ENCODE measurements at places on chromosomes 4 and X.

GRCh38 chr4:145049241-145049640 lies 48.8 kb downstream of the ANAPC10 start:
- no peaks in the 10 kb centered on the region for H3K27me3 ChIP-seq
- H3K4me1 ChIP-seq, result peaks cover 14% of the 10 kb centered on the region
- no peak overlapping the region for H3K4me3 ChIP-seq
- H3K27ac ChIP-seq, result no peak overlapping the region

DNA sequence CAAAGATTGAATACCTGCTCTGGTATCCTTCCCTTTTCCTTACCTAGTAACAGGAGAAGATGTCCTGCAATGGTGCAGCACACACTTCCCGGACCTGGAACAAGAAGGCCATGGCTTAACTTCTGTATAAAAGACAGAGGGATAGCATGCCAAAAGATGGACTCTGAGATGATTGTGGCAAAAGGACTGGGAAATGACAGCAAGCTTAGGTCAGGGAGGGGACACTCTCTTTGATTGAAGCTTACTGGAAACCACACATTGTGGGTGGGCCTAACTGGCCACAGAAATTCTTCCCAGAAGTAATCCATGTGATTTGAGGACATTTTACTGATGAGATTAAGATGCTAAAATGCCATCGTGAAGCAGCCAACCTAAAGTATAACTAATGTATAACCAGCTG lies 71.0 kb upstream of the OTUD4 start:
- no peak overlapping the region for H3K4me3 ChIP-seq
- H3K27ac ChIP-seq, result no peak overlapping the region
- DNase-seq, result no peak
- no peaks in the 10 kb centered on the region for H3K27me3 ChIP-seq

DNA sequence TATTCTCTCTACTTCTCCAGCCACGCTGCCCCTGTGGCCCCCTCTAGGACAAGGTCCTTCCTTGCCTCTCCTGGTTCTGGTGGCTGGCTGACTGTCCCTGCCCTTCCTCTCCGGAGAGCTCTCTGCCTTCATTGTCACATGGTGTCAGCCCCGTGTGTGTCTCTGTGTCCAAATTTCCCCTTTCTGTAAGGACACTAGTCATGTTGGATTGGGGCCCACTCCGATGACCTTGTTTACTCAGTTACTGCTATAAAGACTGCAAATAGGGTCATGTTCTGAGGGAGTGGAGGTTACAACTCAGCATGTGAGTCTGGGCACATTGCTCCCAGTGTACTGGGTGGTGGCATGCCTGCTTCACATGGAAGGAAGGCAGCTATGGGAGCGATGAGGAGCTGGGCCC lies 129.5 kb upstream of the PSAPL1 start:
- DNase-seq, result no peak
- H3K27ac ChIP-seq, result no peak overlapping the region
- H3K4me3 ChIP-seq, result no peak overlapping the region
- no peaks in the 10 kb centered on the region for H3K27me3 ChIP-seq
- no peaks in the 10 kb centered on the region for H3K36me3 ChIP-seq

DNA sequence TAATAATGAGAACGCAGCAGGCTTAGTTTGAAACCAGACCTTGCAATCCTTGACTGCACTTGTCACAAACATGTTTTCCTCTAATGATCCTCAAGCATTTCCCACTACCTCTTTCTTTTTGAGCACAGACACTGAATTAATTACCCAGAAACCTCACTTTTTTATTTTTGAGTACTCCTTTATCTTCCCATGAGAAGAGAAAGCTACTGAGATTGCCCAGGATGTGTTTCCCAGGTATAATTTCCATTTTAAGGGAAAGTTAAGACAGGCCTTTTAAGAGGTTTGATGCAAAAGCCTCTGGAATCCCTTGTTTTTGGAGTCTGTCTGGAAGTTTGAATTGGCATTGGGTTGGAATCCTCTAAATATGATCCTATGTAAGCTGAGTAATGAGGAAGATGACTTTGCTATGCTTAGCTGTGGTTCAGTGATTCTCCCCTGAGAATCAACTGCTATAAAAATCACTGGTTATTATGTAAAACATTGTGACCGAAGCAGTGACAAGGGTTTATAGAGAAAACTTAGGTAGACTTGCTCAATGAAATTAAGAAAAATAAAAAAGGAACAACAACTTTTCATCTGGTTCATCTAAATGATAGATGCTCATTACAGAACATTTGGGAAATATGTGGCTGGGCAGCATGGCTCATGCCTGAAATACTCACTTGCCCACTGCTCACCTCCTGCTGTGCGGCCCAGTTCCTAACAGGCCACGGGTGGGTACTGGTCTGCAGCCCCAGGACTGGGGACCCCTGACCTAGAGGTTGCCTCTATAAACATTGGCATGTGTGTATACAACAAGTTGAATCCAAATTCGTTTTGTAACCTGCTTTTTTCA lies 10.8 kb upstream of the RHOH start:
- no peak for DNase-seq
- no peaks in the 10 kb centered on the region for H3K27me3 ChIP-seq
- H3K36me3 ChIP-seq, result peaks cover 4% of the 10 kb centered on the region
- no peak overlapping the region for H3K4me3 ChIP-seq
- H3K27ac ChIP-seq, result no peak overlapping the region

- no peaks in the 10 kb centered on the region for H3K4me1 ChIP-seq
- no peaks in the 10 kb centered on the region for H3K36me3 ChIP-seq
- no peaks in the 10 kb centered on the region for H3K27me3 ChIP-seq
- H3K4me3 ChIP-seq, result no peak overlapping the region
These were observed 89.1 kb upstream of the KLHL13 start for GRCh38 chrX:118205421-118206395.

DNA sequence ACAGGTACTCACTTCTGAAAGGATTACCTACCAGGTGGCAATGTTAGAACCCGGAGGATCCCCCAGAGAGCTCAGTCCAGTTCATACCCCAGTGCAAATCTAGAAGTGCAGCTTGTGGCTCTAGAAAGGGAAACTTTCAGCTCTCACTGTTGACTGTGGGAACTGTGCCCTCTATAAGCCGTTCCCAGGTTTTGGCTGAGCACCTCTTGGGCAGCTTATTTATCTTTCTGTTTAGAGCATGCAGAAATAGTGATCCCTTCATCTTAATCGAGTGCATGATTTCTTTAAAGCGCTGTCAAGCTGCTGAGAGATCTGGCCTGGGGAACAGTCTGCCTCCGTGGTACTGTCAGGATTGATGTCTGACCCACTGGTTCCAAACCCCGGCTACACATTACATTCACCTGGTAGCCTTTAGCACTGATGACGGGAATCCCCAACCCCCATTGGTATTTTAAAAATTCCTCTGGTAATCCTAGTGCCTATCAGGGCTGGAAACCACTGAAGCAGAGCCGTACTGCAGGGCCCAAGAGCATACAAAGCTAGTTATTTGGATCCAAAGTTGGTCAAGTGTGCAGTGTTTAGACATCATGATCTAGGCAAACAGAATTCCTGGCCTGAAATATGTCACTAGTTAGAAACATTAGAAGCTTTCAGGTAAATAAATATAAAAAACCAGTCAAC lies 103.2 kb downstream of the KLHL8 start:
- no peak for DNase-seq
- no peaks in the 10 kb centered on the region for H3K27me3 ChIP-seq
- H3K36me3 ChIP-seq, result peaks cover 20% of the 10 kb centered on the region
- H3K4me3 ChIP-seq, result no peak overlapping the region
- peaks cover 7% of the 10 kb centered on the region for H3K4me1 ChIP-seq
- H3K27ac ChIP-seq, result no peak overlapping the region

- no peaks in the 10 kb centered on the region for H3K27me3 ChIP-seq
- no peaks in the 10 kb centered on the region for H3K36me3 ChIP-seq
- no peak overlapping the region for H3K4me3 ChIP-seq
- DNase-seq, result no peak
These were observed 67.5 kb downstream of the FBXL5 start for GRCh38 chr4:15587649-15588048.

- no peak for DNase-seq
- H3K27ac ChIP-seq, result no peak overlapping the region
- H3K4me3 ChIP-seq, result no peak overlapping the region
- H3K4me1 ChIP-seq, result no peaks in the 10 kb centered on the region
These were observed 204.8 kb upstream of the LDB2 start for GRCh38 chr4:17103231-17103630.

GRCh38 chr4:95272036-95272435 lies 276.7 kb downstream of the UNC5C start:
- DNase-seq, result no peak
- no peaks in the 10 kb centered on the region for H3K36me3 ChIP-seq
- no peaks in the 10 kb centered on the region for H3K4me1 ChIP-seq
- H3K27ac ChIP-seq, result no peak overlapping the region
- H3K4me3 ChIP-seq, result no peak overlapping the region

DNA sequence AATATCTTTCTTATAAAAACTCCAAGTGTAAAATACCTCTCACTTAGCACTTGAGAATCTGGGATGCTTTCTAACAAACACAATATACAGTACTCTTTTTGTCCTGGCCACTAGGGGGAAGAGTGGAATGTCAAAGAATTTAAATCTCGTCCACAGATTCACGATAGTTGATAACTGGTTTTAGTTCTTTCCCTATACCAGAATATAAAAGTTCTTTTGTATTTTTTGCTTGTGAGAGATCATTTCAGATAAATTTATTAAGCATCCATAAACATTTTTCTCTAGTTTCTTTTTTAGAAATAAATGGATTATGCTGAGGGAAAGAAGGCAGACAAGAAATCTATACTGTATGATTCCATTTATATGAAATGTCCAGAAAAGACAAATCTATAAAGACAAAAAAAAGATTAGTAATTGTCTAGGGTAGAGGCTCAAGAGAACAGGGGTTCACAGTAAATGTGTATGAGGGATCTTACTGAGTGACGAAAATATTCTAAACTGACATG lies 50.4 kb downstream of the MGARP start:
- H3K27ac ChIP-seq, result no peak overlapping the region
- DNase-seq, result no peak
- no peaks in the 10 kb centered on the region for H3K27me3 ChIP-seq
- H3K36me3 ChIP-seq, result no peaks in the 10 kb centered on the region

DNA sequence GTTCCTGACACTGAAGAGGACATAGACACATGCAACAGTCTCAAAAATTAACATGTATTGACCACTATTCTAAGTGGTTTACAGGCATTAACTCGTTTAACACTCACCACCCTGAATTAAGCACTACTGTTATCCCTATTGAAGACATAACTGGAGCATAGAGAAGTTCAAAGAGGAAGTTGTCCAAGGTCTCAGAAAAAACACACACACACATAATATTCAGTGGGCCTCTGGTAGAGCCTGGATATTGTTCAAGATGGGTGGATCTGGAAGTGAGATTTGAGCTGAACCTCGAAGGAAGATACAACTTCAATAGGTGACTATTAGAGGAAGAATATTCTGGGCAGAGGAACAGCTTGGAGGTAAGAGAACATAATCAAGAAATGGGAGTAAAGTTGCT lies 334.9 kb downstream of the HNRNPD start:
- peaks cover 30% of the 10 kb centered on the region for H3K27me3 ChIP-seq
- no peak overlapping the region for H3K4me3 ChIP-seq
- no peaks in the 10 kb centered on the region for H3K4me1 ChIP-seq
- DNase-seq, result no peak
- H3K27ac ChIP-seq, result no peak overlapping the region
- no peaks in the 10 kb centered on the region for H3K36me3 ChIP-seq
